ENCODE measurements at places on chromosomes 4 and X.

DNA sequence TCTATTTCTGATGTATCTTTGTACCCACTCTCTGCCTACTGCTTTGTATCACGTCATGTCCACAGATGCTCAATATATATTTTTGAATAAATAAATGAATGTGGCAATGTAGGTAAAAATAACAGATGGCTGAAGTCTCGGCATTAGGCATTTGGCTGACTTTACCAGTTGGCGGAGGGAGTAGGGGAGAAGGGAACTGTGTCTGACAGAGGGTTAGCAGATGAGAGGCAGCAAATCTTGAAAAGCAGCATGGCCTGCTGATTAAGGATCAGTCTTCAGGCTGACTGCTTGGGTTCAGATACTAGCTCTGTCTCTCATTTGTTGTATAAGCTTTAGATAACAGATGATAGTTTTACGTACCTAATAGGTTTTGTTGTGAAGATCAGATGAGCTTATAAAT lies 31.9 kb upstream of the RASGEF1B start:
- no peak for DNase-seq

DNA sequence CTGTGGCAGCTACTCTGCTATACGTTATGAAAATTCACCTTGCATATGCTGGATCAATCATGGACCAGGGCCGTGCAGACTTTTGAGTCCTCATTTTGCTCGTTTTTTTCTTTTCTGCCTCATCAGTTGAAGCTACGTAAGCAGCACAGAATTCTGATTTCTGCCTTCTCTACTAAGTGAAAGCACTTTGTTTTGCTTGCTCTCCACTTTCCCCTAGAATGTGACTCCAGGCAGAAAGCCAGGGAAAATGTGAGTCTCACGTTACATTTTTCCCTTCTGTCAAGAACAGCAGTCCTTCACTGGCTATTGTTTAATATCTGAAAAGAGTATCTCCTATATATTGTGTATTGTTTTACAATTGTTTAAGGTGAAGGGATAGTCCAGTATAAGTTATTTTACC lies 1840.1 kb downstream of the PCDH7 start:
- no peak for DNase-seq

GRCh38 chr4:168119890-168120289 lies 27.6 kb downstream of the ANXA10 start:
- no peak for DNase-seq

DNA sequence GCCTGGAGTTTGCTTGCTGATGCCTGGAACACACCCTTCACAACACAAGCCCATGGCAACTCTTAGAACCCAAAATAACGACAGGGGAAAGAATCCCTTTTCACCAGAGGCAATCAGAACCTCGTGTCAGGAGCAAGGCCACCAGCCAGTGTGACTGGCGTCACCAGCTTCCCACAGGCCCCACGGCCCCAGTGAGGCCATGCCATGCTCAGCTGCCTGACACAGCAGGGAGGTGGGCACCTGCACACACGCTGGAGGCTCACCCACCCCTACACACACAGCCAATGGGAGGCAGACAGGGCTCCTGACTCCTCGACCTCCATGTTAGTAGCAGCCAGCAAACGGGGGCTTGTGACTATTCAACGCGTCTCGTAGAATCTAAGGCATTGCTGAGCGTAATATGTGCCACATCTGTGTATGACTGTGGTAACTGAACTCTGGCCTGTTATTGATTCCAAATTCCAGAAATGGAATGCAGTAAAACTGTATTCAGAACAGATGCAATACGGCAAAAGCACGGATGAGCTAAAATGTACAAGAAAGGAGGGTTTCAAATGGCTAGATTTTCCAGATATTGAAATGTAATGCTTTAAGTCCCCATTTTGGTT lies 28.5 kb downstream of the RNF212 start:
- DNase-seq = no peak

DNA sequence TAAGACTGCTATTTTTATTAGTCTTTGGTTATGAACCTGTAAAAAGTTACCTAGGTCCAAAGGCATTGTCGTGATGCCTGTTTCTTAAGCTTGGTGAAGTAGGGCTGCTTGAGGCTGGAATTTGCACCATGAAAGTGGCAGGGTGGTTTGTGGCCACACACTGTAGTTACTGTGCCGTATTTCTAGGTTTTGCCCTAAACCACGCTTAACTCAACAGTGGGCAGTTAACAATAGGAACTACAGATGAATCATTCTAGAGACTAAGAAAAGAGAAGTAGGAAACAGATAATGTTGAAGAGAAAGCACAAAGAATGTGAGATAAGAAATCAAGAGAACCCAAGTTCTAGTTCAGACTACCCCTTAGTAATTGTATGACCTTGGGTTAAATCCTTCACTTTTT lies 11.5 kb downstream of the ETNPPL start:
- DNase-seq = no peak

Data from amygdala (tissue), 56 donors.